Fibroblast of villous mesenchyme (primary cell): ENCODE measurements at places on chromosomes 3 and 15. TPM values are rescaled to one million over a fixed set of nuclear protein-coding genes. Genes with fewer than 3 reads are reported as not detected.

The SELENOT gene
- 112 and 186 TPM in 2 replicates for total RNA-seq

The ACKR4 gene
- total RNA-seq: 2.9 and 9.5 TPM in 2 replicates

The GOLGA8Q gene
- 0.43 and 0.97 TPM in 2 replicates for total RNA-seq

The KLF13 gene
- total RNA-seq: 13.8 and 25.4 TPM in 2 replicates

GRCh38 chr3:42451546-42452230, 41.3 kb upstream of the LYZL4 start:
- no peak for DNase-seq

DNA sequence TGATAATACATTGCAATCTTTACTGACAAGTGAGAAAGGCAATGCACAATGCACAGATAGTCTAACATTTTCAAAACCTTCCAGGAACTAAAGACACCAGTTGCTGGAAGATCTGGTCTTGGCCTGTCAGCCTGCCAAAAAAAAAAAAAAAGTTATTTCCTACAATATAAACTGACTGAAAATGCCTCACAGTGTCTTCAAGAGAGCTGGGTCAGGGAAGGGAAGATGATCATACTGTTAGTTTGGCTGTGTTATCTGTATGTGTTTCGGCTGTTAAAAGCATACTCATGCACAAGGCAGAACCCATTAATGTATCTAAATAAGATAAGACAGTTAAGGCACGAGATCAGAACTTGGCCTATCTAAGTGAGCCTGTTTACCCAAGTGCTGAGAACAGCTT, 673.4 kb downstream of the MECOM start:
- no peak for DNase-seq

- no peak for DNase-seq
Observed at GRCh38 chr3:186208296-186208989, 99.6 kb upstream of the ETV5 start.

GRCh38 chr3:36965440-36965839, 20.6 kb upstream of the TRANK1 start:
- DNase-seq: no peak

DNA sequence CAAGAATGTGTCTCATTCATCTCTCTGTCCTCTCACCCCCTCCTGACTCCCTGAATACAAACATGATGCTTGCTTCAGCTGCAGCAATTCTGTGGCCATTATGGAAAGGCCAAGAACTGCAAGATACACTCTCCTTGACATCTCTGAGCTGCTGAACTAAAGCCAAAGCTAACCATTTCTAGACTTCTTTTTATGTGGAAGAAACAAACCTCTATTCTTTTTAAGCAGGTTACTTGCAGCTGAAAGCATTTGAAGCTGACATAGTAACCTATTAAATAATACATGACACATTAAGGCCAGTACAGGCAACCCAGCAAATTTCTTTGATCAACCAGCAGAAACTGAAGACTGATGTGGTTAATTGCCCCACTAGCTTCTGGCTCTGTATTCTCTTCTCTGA, 17.5 kb downstream of the FHIT start:
- DNase-seq: no peak

DNA sequence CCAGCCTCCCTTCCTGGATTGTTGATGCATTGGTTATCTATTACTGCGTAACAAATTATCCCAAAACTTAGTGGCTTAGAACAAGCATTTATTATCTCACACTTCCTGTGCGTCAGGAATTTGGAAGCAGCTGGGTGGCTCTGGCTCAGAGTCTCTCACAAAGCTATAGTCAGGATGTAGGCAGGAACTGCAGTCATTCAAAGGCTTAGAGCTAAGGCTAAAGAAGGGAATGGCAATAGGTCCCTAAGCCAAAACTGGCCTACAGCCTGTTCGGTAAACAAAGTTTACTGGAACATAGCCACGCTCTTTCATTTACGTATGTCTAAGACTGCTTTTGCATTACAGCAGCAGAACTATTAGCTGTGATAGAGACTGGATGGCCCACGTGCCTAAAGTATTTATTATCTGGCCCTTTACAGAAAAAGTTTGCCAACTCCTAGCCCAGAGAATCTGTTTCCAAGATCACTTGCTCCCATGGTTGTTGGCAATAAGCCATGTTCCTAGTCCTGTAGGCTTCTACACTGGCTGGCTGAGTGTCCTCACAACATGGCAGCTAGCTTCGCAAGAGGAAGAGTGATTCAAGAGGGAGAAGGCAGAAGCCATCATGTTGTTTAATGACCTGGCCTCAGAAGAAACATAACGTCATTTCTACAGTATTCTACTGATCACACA, 132.4 kb downstream of the SNRK start:
- peak; percentile 35 for DNase-seq

DNA sequence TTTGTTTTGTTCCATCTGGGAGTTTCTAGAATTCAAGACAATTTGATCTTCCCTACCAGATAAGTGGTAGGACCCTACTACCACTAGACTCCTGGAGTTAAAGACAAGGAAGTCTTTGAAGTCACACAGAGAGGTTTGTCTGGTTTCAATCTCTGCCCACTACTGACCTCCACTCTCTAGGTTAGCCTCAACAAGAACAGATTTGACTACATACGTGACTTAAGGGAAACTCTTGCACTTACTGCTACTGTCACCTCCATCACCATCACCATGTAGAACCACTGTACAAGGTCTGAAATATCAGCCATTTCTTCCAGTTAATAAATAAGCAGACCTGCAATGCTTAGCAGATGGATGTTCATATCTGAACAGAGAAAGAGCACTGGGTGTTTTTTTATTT, 148.3 kb upstream of the ARHGEF26 start:
- no peak for DNase-seq

- no peak for DNase-seq
Observed at GRCh38 chr15:32659340-32660155, 18.0 kb downstream of the SCG5 start.

- peak; percentile 43 for DNase-seq
Observed at GRCh38 chr15:36598529-36599177, 19.2 kb downstream of the CDIN1 start.

DNA sequence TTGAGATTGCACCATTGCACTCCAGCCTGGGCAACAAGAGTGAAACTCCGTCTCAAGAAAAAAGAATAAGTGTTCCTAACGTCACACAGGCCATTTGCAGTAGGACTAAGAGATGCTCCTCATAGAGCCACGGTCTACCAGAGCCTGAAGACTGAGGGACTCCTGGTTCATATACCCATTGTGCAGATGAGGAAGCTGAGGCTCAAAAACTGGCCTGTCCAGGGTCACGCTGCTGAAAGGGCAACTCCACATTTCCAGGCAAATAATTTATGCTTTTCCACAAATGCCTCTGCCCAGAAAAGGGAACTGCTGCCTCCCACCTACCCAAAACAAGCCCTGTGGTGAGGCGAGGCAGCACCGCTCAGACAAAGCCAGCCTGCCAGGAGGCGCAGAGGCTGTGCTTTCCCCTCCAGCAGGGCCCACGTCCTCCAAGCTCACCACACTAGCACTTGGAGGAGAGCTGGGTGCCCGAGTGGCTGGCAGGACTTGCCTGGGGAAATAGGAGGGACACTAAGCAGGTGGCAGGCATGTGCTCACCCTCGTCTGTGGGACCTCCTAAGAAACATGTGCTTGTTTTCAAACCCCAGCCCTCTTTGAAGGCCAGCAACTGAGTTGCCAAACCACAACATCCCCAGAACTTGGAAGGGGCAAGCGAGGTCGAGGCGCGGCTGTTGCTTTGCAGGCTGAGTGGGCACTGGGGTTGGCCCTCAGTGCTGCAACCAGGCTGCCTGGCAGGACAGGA, 195.6 kb downstream of the XXYLT1 start:
- DNase-seq: peak; percentile 60

GRCh38 chr3:81692766-81693165, 68.7 kb downstream of the GBE1 start:
- DNase-seq: no peak

DNA sequence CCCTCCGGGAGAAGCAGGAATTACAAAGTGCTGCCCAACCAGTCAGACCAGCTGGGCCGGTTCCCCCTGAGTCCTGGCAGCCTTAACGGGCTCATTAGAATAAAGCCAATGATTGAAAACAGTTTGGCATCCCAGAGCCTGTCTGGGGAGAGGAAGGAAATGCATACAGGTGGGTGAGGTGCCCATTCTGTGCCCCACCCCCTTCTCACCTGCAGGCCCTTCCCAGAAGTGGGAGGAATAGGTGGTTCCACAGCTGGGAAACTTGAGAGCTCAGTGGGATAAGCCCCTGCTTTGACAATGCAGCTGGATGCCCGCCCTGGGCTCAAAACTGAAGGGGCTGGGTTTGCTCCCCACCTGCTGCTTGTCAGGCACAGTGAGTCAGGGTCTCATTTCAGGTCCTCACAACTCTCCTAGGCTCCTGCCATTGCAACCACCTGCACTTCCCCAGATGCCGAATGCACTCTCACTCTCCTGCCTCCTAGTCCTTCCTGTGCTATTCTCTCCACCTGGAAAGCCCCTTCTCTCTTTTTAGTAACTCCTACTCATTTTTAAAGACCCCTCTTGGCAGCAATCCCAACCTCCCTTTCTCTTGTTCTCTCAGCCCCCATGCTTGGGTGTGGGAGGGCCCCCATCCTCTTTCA, 5.5 kb upstream of the BUB1B start:
- DNase-seq: no peak

DNA sequence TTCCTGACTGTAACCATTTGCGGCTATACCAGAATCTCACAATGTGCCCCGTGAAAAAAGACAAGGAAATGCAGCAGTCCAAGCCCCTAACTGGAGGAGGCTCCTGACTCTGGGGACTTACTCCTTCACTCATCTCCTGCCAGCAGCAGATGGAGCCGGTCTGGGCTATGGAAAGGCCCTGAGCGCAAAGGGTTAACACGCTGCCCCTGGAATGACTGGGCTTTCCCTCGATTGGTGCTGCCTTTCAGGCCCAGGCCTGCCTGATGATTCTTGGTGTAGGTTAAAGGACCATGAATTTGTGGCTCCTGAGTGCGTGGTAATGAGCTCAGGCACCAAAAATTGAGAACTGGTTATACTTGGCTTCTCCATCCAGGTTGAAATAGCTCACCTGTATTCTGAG, 42.3 kb upstream of the GALNT15 start:
- DNase-seq: no peak
